ENCODE measurements at places on chromosomes 5 and 9.

DNA sequence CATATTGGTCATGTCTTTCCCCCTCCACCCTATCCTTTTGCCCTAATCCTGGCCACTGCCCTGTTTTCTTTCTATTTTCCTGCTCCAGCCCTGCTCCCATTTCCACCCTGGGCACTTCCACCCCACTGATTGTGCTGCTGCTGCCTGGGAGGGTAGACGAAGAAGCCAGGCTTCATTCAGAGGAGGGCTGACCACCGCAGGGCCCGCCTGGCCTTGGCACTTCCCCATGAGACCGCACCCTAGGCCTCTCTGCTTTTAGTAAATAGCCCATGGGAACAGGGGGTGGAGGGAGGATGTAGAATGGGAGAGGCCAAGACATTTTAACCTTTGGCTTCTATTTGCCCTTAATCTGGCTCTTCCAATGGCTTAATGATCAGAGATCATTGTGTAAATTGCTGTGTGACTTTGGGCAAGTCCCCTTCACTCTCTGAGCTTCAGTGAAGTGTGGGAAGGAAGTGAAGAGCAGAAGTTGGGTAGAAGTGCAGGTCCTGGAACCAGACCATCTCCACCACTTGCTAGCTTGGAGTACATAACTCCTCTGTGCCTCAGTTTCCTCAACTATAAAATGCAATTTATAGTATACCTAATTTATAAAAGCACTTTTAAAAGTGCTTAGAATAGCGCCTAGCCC is 13.6 kb upstream of the GPX3 start:
- no peak for DNase-seq

DNA sequence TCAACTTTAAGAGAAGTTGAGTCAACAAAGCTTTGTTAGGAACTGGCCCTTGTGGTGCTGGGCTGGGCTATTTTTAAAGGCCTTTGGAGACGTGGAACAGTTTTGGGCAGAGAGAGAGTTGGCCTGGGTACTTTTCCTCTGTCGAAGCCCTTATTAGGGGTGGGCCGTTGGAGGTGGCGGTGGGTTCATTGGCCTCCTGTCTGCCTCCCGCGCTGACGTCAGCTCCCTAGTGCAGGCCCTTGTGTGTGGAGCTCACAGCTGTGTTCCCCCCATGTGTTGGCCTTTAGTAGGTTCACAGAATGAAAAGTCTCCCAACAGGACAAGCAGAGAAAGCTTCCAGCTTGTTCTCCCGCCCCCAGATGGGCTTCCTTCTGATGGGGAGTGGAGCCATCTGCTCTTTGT is 2.7 kb downstream of the NCS1 start:
- DNase-seq, result no peak

DNA sequence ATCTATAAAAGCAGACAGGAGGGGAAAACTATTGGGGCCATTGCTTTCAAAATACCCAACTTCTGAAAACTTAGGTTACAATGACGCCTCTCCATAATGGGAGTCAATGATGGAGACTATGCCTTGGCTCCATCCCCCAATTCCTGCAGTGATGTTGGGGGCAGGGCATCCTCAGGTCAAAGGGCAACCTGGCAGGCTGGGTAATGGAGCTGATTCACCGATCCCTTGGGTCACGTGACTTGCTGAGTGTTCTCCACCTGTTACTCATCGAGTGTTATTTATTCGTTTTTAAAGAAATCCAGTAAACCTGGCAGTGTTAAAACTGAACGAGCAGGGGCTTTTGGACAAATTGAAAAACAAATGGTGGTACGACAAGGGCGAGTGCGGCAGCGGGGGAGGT is 244.4 kb downstream of the FAM114A2 start:
- no peak for DNase-seq

DNA sequence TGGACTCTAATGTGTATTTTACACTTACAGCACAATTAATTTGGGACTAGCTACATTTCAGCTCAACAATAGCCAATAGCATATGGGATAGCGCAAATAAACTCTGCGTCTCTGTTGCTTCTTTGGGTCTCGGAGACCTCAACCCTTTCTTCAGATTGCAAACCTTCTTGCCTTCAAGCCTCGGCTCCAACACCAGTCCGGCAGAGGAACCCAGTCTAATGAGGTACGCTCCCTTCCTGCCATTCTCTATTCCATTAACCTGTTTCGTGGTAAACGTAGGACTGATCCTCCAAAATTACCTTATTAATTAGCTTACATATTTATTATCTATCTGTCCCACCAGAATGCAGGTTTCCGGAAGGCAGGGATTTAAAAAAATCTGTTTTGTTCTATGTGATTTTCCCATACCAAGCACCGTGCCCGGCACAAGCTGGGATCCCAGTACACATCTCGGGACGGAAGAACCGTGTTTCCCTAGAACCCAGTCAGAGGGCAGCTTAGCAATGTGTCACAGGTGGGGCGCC is 525 bp upstream of the DAPK1 start:
- no peak for DNase-seq

- no peak for DNase-seq
These were observed 1.5 kb upstream of the TMED7 start for GRCh38 chr5:115627295-115627865.

DNA sequence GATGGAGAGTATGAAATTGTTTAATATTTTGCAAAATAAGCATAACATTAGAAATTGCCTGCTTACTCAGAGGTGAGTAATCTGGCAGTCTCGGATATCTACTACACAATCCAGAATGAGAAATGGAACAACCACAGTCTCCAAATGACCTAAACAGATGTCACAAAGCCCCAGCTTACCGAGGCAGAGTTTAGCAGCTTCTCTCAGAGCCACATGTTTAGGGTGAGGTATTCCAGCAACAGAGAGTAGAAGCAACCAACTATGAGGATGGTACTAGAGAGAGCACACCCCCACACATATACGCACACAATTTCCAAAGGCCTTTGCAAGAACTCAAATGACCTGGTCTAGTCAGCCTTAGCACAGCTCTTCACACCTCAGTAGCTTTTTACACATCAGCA is 122.7 kb upstream of the LPAR1 start:
- DNase-seq, result no peak

- peak; percentile 79 for DNase-seq
These were observed 724 bp downstream of the PAM start for GRCh38 chr5:102755686-102756371.

DNA sequence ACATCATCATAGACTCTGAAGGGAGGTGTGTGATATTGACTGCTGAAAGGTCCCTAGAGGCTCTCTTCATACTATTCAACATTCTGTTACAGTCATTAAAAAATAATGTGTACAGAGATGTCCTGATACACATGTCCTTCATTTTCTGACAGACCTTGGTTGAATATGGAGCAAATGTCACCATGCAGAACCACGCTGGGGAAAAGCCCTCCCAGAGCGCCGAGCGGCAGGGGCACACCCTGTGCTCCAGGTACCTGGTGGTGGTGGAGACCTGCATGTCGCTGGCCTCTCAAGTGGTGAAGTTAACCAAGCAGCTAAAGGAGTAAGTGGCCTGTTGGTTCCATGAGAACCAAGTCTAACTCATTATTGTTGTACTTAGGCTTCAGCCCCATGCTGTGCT is 132.4 kb downstream of the SNCAIP start:
- DNase-seq, result no peak

DNA sequence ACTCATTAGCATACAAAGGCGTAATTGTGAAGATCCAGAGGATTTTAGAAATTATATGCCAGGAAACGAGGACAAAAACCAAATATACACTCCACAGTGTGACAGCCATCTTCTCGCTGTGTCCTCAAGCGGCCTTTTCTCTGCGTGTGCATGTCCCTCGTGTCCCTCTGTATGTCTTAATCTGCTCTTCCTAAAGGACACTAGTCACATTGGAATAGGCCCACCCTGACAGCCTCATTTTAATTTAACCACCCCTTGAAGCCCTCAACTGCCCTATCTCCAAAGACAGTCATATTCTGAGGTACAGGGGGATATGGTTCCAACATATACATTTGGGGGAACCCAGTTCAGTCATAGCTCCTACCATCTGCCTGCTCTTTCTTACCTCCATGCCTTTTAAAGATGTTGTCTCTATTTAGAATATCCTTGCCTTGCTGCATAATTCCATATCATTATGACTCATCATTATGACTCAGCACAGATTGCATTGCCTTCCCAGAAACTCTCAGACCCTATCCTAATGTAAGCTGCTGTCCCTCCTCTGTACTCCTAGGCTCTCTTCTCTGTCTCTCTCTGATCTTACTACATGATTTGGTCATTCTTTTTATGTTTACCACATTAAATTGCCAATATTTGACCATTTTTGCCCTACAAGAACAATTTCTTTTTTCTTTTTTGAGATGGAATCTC is 210.9 kb downstream of the AOPEP start:
- DNase-seq, result no peak

DNA sequence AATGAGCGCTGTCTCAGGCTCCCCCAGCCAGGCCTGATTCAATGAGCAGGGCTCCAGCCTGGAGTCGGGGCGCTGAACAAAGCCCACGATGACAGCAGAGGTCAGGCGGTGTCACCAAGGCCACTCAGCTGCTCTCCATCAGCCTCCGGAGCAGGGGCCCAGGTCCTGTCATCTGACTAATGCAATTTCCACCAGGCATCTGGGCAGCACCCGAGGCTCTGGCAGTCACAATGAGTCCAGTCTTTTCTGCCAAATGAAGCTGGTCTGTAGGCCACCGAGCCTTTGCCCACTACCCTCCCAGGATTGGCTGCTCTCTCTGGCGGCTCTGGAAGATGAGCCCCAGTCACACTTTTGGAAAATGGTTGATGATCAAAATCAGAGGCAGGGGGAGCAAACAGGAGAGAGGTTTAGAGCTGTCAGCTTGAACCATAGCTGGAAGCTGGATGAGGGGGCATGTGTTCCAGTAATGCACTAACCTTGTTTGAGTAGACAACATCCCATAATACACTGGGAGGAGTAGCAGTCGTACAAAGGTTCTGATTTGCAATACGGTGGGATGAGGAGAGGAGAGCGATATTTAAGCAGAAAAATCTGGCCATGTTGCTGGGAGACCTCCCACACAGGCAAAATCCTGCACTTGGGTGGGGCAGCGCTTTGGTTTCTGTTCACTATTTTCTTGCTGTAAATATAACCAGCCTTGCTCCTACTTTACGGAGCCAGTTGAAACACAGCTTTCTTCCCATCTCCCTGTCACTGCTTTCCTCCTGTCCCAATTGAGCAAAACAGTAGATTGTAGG is 306.4 kb upstream of the PANK3 start:
- no peak for DNase-seq

GRCh38 chr9:18798106-18798505 is 234.9 kb downstream of the SAXO1 start:
- no peak for DNase-seq
